H1 (cell line): ENCODE measurements at places on chromosomes 6 and 20.

DNA sequence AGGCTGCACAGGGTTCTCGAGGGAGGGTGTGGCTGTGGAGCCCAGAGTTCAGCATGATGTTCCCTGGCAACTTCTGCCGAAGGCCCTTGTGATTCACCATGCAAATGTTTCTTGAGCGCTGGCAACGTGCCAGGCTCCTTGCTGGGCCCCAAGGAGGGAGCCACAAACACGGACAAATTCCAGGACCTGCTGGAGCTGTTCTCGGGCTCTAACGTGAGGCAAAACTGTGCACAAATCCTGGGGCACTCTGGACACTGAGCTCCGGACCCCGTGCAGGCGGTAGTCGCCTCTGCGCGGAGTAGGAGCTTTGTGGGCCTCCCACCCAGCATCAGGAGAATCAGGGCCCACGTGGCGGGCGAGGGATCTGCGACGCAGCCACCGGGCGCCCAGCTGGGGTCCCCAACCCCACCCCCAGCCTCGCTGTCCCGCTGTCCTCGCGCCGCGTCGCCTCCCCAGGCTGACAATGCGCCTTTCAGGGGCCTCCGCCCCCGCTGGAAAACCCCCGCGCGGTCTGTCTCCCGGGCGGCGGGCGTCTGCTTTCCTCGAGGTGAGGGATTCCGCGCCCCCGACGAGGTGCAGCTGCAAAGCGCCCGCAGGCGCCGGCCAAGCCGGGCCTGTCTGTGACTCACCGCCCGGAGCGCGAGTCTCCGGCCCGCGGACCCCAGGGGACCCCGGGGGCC, 31.7 kb upstream of the SCUBE3 start:
- H3K4me1 ChIP-seq: peaks cover 4% of the 10 kb centered on the region; the same call in 1 of the 2 replicates
- H3K4me3 ChIP-seq: no peak overlapping the region
- no peaks in the 10 kb centered on the region for H3K36me3 ChIP-seq

GRCh38 chr6:157928428-157928827, 53.2 kb upstream of the SYNJ2 start:
- H3K27ac ChIP-seq: no peak overlapping the region
- no peaks in the 10 kb centered on the region for H3K4me1 ChIP-seq
- H3K27me3 ChIP-seq: no peaks in the 10 kb centered on the region

DNA sequence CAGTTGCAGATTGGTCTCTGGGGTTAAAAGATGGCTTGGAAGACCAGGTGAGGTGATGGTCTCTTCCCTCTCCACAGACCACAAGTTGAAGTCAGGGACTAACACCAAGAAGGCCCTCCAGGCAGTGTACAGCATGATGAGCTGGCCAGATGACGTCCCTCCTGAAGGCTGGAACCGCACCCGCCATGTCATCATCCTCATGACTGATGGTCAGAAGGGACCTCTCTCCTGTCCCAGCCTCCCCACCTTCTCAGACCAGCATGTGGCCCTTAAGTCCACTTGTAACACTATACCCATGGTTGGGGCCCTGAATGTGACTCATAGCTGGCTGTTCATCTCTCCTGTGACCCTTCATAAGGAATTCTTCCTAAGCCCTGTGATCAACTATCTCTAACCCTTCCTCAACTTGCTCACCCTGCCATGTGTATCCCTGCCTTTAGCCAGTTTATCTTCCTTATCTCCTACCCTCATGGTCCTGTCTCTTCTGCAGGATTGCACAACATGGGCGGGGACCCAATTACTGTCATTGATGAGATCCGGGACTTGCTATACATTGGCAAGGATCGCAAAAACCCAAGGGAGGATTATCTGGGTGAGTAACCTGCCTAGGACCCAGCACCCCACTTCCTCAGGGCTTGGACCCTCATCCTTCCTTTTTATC, 3.0 kb downstream of the CFB start:
- H3K27me3 ChIP-seq: no peaks in the 10 kb centered on the region
- DNase-seq: no peak
- H3K4me3 ChIP-seq: no peak overlapping the region
- H3K36me3 ChIP-seq: peaks cover 26% of the 10 kb centered on the region

GRCh38 chr6:87706187-87706966, 4.3 kb upstream of the AKIRIN2 start:
- H3K4me3 ChIP-seq: no peak overlapping the region
- no peak for DNase-seq
- H3K27ac ChIP-seq: no peak overlapping the region

DNA sequence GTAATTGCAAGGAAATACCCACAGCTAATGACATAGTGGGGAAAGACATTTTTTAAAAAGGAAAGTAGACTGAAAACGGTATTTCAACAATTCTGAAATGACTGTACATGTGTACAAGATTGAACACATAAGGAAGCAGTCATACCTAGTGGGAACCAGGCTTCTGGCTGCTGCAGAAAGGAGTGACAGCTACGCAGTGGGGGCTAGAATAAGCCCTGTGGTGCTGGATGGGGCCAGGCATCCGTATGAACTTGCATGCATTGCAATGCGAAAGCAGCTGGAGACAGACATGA, 54.9 kb upstream of the GPR31 start:
- no peaks in the 10 kb centered on the region for H3K36me3 ChIP-seq
- no peaks in the 10 kb centered on the region for H3K27me3 ChIP-seq
- H3K4me1 ChIP-seq: peaks cover 2% of the 10 kb centered on the region; the same call in 1 of the 2 replicates
- no peak overlapping the region for H3K27ac ChIP-seq

- H3K36me3 ChIP-seq: no peaks in the 10 kb centered on the region
- H3K27me3 ChIP-seq: no peaks in the 10 kb centered on the region
- no peak for DNase-seq
- H3K27ac ChIP-seq: no peak overlapping the region
- H3K4me3 ChIP-seq: no peak overlapping the region
Observed at GRCh38 chr6:170086639-170087420, 204.0 kb downstream of the DLL1 start.

DNA sequence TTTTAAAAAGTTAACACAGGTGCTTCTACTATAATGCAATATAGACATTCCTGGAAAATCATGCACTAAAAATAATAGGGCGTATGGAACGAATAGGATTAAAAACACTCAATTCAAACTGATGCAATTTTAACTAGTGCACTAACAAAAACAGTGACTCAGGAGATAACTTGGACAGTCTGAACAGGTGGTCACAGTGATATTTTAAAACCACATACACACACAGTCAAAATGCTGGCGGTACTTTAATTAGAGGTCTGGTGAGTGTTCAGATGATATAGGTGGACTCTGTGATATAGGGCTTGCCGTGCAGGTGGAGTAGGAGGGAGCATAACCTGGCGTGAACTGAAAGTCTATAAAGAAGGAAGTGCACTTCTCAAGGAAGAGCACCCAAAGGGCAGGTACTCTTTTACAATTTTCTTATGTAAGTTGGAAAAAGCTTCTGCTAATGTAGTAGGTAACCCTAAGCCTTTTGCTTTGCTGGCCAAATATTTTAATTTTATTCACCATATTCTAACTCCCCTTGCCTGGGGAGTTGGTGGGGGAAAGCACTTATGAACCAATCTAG, 41.9 kb upstream of the PLN start:
- DNase-seq: no peak
- no peak overlapping the region for H3K4me3 ChIP-seq
- no peaks in the 10 kb centered on the region for H3K4me1 ChIP-seq
- no peaks in the 10 kb centered on the region for H3K36me3 ChIP-seq
- no peaks in the 10 kb centered on the region for H3K27me3 ChIP-seq

DNA sequence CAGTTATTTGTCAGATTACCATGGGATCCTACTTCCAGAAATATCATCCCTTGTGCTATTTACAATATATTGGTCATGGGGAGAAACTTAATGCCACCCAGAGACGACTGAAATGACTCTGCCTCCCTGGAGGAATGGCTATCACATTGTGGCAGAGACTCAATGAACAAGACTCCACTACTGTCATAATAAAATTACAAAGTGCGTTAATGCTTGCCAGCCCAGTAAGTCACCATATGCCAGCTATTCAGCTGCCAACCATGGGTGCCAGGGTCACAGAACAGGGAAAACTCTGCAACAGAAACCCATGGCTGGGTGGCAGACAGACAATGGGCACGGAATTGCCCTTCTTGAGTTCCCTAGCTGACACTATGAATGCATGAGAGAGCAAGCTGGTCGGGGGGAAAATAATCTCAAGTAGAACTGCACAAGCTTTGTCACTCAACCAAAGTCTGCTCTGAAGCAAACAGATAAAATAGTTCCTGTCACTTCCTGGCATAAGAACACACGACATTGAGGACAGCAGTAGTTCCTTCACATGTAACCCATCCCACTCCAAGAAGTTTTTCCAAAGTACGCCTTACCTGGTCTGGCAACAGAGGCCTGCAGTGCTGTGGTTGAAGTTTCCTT, 32.1 kb downstream of the TP53INP2 start:
- no peaks in the 10 kb centered on the region for H3K4me1 ChIP-seq
- DNase-seq: no peak
- H3K4me3 ChIP-seq: no peak overlapping the region
- no peaks in the 10 kb centered on the region for H3K27me3 ChIP-seq
- H3K36me3 ChIP-seq: no peaks in the 10 kb centered on the region
- no peak overlapping the region for H3K27ac ChIP-seq

DNA sequence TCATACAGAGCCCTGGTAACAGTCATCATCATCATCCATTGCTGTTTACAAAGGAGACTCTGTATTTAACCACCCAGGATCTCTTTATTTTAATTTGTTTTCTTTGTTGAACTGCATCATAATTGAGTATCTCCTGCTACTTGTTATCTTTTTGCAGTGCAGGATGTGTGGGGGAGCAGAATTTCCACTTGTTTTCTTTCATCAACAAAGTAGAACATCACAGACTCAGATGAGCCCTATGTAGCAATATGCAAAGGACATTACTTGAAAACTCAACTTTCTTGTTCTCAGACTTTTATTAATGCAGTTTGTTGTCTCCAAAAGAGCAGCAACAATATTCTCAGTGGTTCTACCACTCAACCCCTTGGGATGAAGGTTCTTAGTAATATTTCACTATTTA, 38.7 kb upstream of the IPCEF1 start:
- H3K4me1 ChIP-seq: no peaks in the 10 kb centered on the region
- no peaks in the 10 kb centered on the region for H3K27me3 ChIP-seq
- no peaks in the 10 kb centered on the region for H3K36me3 ChIP-seq
- no peak overlapping the region for H3K4me3 ChIP-seq
- DNase-seq: no peak

- no peaks in the 10 kb centered on the region for H3K36me3 ChIP-seq
- H3K4me3 ChIP-seq: no peak overlapping the region
- no peak overlapping the region for H3K27ac ChIP-seq
- H3K4me1 ChIP-seq: no peaks in the 10 kb centered on the region
- DNase-seq: no peak
- no peaks in the 10 kb centered on the region for H3K27me3 ChIP-seq
Observed at GRCh38 chr6:39835821-39836295, 43.7 kb downstream of the DAAM2 start.

DNA sequence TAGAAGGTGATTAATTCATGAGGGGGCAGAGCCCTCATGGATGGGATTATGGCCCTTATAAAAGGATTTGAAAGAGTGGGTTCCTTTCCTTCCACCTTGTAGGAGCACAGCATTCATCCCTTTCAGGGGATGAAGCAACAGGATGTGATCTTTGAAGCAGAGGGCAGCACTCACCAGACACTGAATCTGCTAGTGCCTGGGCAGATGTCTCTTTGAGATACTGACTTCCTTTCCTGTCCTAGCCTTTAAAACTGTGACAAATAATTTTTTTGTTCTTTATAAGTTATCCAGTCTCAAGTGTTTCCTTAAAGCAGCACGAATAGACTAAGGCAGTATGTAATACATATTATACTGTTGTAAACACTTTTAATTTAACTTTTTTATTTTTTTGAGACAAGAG, 538.6 kb upstream of the RNF217 start:
- no peak overlapping the region for H3K27ac ChIP-seq
- no peaks in the 10 kb centered on the region for H3K36me3 ChIP-seq
- no peaks in the 10 kb centered on the region for H3K27me3 ChIP-seq
- no peaks in the 10 kb centered on the region for H3K4me1 ChIP-seq

- DNase-seq: no peak
- H3K36me3 ChIP-seq: no peaks in the 10 kb centered on the region; the same call in 1 of the 2 replicates
- no peaks in the 10 kb centered on the region for H3K27me3 ChIP-seq
- H3K27ac ChIP-seq: no peak overlapping the region
Observed at GRCh38 chr6:106743612-106744011, 114.2 kb downstream of the QRSL1 start.

GRCh38 chr6:32622545-32623401, 14.4 kb upstream of the HLA-DQA1 start:
- no peak overlapping the region for H3K4me3 ChIP-seq
- DNase-seq: peak; percentile 31
- no peaks in the 10 kb centered on the region for H3K4me1 ChIP-seq
- H3K27me3 ChIP-seq: no peaks in the 10 kb centered on the region

DNA sequence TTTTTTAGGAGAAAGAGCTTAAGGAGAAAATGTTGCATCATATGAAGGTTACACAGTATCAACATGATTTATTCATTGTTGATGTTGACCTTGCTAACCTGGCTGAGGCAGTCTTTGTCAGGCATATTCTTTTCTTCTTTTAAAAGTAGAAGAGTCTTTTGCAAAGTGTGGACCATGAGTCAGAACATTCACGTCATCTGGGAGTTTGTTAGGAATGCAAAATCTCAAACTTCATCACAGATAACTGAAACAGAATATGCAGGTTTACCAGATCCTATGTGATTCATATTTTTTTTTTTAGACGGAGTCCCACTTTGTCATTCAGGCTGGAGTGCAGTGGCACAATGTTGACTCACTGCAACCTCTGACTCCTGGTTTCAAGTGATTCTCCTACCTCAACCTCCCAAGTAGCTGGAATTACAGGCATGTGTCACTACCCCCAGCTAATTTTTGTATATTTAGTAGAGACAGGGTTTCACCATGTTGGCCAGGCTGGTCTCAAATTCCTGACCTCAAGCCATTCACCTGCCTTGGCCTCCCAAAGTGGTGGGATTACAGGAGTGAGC, 530.4 kb upstream of the BTBD3 start:
- no peak overlapping the region for H3K4me3 ChIP-seq
- DNase-seq: no peak
- H3K4me1 ChIP-seq: no peaks in the 10 kb centered on the region
- H3K27me3 ChIP-seq: no peaks in the 10 kb centered on the region
- no peaks in the 10 kb centered on the region; the same call in 1 of the 2 replicates for H3K36me3 ChIP-seq
